ENCODE measurements at places on chromosomes 6 and 20. TPM values are rescaled to one million over a fixed set of nuclear protein-coding genes. Genes with fewer than 3 reads are reported as not detected.

DNA sequence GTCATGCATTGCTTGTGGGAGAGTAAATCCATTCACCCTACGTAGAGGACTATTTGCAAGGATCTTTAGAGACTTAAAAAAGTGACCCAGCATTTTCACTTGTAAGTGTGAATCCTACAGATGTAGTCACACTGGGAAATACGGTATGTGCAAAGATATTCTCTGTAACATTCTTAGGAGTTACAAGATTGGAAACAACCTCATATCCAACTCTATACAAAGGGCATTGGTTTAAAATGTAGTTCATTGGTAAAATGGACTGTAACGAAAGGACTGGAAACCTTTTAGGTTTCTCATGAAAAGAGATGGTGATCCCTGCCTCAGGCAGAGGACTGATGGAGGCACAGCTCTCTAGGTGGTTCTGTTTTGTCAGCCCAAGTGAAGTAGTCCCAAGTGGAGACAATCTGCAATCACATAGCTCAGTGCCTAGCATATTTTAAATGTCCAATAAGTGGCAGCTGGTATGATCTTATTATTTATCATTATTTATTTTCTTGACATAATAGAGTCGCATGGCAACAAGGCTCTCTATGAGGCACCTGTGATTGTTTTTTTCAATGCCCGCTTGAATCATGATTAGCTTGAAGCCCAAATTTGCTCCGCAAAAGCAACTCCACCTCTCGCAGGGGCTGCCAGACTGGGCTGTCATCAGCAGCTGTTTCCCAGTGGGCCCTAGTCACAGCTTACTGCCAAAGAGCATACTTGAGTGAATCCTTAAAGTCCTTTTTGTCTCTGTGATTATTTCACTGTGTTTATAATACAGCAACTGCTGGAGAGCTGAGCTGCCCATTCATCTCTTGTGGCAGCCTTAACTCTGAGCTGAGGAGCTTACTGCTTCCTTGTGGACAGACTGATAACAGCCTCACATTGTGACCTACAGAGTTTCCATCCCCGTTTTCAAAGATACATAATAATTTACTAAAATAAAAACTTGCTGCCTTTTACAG lies 19.8 kb upstream of the ENPP1 start:
- no peak overlapping the region for H3K27ac ChIP-seq
- no peak overlapping the region for H3K4me3 ChIP-seq
- no peaks in the 10 kb centered on the region for H3K27me3 ChIP-seq

TFAP2B gene
- not detected for polyA plus RNA-seq

GRCh38 chr6:134909701-134910592 lies 40.0 kb downstream of the ALDH8A1 start:
- H3K27me3 ChIP-seq, result no peaks in the 10 kb centered on the region
- H3K4me3 ChIP-seq, result no peak overlapping the region
- no peaks in the 10 kb centered on the region for H3K36me3 ChIP-seq

ATAT1 gene
- 36.6 TPM for polyA plus RNA-seq

GRCh38 chr6:52620055-52620905 lies 43.4 kb upstream of the TRAM2 start:
- DNase-seq, result peak; percentile 52
- no peak overlapping the region for H3K27ac ChIP-seq
- H3K27me3 ChIP-seq, result no peaks in the 10 kb centered on the region
- H3K36me3 ChIP-seq, result no peaks in the 10 kb centered on the region
- H3K4me3 ChIP-seq, result no peak overlapping the region

DNA sequence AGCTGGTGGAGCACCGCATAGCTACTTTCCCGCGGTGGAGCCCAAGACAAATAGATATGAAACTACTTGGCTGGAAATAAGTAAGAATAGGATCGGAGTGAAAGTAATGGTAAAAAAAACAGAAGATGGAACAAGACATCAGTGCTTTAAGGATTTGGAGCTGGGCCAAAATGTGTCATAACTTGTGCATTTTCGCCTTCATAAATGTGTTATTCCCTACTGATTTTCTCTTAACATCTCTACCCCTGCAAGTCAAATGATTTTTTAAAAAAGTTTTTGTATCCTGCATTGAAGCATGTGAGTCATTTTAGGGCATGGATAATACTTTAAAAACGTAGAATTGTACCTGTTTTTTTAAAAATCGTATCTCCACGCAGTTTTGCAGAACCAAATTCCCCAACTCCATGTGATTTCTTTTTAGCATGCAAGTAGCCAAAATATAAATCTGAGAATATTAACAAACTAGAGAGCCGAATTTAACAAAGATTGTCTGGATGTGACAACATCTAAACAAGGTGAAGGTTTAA lies 882 bp upstream of the FAM184A start:
- no peaks in the 10 kb centered on the region for H3K4me1 ChIP-seq
- no peaks in the 10 kb centered on the region for H3K36me3 ChIP-seq
- peak overlapping the region; percentile 68 for H3K4me3 ChIP-seq
- DNase-seq, result no peak
- peaks cover 4% of the 10 kb centered on the region for H3K27me3 ChIP-seq

ZSCAN12 gene
- polyA plus RNA-seq, result 7.7 TPM

OR5V1 gene
- polyA plus RNA-seq, result not detected

LRRC73 gene
- 0.49 TPM for polyA plus RNA-seq

TMEM63B gene
- polyA plus RNA-seq, result 34.4 TPM

FAM217A gene
- 0.69 TPM for polyA plus RNA-seq

PCSK2 gene
- 2.8 TPM for polyA plus RNA-seq

- H3K4me1 ChIP-seq, result peaks cover 27% of the 10 kb centered on the region
- no peak for DNase-seq
- no peak overlapping the region for H3K27ac ChIP-seq
- H3K4me3 ChIP-seq, result no peak overlapping the region
Measured at GRCh38 chr20:59400708-59401107, 100.3 kb downstream of the EDN3 start.

PRPH2 gene
- 1.5 TPM for polyA plus RNA-seq

- no peaks in the 10 kb centered on the region for H3K36me3 ChIP-seq
- H3K27ac ChIP-seq, result no peak overlapping the region
- no peak for DNase-seq
Measured at GRCh38 chr6:12504325-12504966, 212.1 kb upstream of the PHACTR1 start.

DNA sequence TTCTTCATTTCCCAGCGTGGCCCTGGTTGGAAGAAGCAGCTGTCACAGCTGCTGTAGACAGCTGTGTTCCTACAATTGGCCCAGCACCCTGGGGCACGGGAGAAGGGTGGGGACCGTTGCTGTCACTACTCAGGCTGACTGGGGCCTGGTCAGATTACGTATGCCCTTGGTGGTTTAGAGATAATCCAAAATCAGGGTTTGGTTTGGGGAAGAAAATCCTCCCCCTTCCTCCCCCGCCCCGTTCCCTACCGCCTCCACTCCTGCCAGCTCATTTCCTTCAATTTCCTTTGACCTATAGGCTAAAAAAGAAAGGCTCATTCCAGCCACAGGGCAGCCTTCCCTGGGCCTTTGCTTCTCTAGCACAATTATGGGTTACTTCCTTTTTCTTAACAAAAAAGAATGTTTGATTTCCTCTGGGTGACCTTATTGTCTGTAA lies 292.7 kb downstream of the ESR1 start:
- no peaks in the 10 kb centered on the region for H3K36me3 ChIP-seq
- H3K4me1 ChIP-seq, result no peaks in the 10 kb centered on the region
- no peak for DNase-seq
- no peaks in the 10 kb centered on the region for H3K27me3 ChIP-seq
- H3K27ac ChIP-seq, result no peak overlapping the region

- H3K27ac ChIP-seq, result no peak overlapping the region
- no peaks in the 10 kb centered on the region for H3K36me3 ChIP-seq
- peak; percentile 53 for DNase-seq
- H3K27me3 ChIP-seq, result no peaks in the 10 kb centered on the region
- no peak overlapping the region for H3K4me3 ChIP-seq
Measured at GRCh38 chr20:5714261-5715041, 35.8 kb upstream of the SHLD1 start.

GRCh38 chr6:82246802-82247504 lies 591 bp downstream of the IBTK start:
- H3K4me3 ChIP-seq, result peak overlapping the region; percentile 83
- peaks cover 3% of the 10 kb centered on the region for H3K4me1 ChIP-seq
- H3K27ac ChIP-seq, result peak overlapping the region; percentile 94
- DNase-seq, result peak; percentile 58
